ENCODE measurements at places on chromosomes 1 and 21.

DNA sequence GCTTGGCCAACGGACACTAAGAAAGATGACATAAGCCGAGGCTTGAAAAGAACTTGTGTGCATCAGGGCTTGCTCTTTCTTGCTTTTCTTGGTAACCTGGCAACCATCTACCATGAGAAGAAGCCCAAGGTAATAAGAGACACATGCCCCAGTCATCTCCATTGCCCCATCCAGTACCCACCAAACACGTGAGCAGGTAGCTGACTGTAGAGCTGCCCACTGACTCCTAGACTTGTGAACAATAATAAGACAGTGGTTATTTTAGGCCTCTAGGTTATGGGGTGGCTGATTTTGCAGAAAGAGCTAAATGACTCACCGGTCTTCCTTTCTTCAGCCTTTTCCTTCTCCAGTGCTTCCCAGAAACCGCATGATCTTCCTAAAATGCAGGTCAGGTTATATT is 105.0 kb upstream of the JUN start:
- no peak overlapping the region for H3K27ac ChIP-seq
- peaks cover 61% of the 10 kb centered on the region for H3K4me1 ChIP-seq
- no peaks in the 10 kb centered on the region for H3K36me3 ChIP-seq
- H3K4me3 ChIP-seq: no peak overlapping the region
- DNase-seq: no peak

- no peaks in the 10 kb centered on the region for H3K36me3 ChIP-seq
- H3K27ac ChIP-seq: no peak overlapping the region
- H3K27me3 ChIP-seq: peaks cover 7% of the 10 kb centered on the region
- no peak for DNase-seq
- no peak overlapping the region for H3K4me3 ChIP-seq
These were observed 127.1 kb upstream of the ARHGEF16 start for GRCh38 chr1:3327389-3327702.

DNA sequence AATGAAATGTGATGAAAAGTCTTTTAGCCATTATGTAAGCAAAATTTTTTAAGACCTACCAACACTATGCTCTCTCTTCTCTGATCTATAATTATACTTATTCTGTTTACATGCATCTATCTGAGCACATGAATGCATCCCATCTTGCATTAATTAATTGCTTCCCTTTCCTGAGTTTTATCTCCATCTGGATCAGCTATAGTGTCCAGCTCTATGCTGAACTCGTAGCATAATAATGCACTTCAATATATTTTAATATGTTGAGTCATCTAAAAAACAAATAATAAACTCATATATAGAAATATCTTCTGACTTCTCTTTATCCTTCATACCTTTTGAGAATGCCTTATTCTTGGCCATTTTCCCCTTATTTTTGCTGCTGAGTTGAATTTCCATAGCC is 1097.8 kb downstream of the TTLL7 start:
- no peak overlapping the region for H3K4me3 ChIP-seq
- H3K36me3 ChIP-seq: no peaks in the 10 kb centered on the region

- no peaks in the 10 kb centered on the region for H3K4me1 ChIP-seq
- no peaks in the 10 kb centered on the region for H3K36me3 ChIP-seq
- H3K27ac ChIP-seq: no peak overlapping the region
- no peak overlapping the region for H3K4me3 ChIP-seq
- H3K27me3 ChIP-seq: no peaks in the 10 kb centered on the region
- no peak for DNase-seq
These were observed 82.8 kb upstream of the ATP1A1 start for GRCh38 chr1:116290085-116290705.
